ENCODE measurements at places on chromosomes 12 and 14.
A peak's percentile ranks its signal among the peaks of the same experiment; 100 is the strongest.

DNA sequence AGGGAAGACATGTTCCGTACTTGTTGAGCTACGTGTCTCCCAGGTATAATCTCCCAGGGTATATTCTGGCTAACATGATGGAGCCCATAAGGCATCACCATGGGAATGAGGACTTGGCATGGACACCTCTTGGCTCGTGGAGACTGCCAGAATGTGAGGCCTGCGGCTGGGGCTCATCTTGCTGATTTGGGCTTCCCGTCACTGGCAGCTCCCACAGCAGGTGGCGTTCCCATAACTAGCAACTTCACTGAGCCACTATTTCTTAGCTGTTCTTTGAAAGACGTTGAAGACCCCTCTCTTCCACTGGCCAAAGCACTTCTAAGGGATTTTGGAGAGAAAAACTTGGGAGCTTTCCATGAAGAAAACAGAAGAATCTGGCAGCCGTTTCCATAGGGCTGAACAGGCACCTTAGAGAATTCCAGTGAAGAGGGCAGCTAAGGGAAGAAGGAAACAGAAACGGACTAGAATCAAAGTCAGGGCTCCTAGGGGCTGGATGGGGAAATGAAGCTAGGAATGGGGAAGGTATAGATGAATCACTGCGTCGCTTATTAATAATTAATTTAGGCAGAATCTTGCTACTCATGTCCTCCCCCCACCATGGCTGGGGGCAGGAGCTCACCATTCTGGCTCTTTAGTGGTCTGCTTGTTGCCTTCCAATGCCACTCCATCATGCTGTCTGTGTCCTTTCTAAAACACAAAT is 39.7 kb upstream of the FOS start:
- no peak for DNase-seq

GRCh38 chr12:57309420-57309819 is 58.4 kb upstream of the STAC3 start:
- no peak for DNase-seq

- DNase-seq: peak; percentile 33
Observed at GRCh38 chr12:54463034-54463433, 10.4 kb downstream of the GTSF1 start.

DNA sequence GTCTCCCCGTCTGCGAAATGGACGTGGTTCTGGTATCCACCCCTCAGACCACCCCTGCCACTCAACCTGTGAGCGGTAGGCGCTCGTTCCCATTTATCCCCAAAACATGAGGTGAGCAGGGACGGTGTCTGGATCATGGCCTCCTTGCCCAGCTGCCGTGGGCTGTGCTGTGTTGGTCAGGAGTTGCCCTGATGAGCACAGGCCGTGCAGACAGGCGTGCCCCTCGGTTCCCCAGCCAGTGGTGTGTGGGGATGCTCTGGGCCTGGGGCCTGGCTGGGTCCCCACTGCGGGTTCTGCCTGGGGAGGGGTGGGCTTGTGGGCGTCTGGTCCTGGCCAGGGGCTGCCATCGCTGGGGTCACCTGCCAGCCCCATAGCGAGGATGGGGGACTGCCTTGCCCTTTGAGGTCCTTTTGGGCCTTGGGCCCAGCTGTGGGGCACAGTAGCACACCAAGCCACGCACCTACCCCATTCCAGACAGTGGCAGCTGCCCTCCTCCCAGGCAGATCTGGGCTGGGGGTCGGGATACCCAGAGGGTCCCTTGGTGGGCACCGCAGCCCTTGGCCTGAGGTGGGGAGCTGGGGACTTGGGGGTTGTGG is 11.3 kb upstream of the PUS1 start:
- no peak for DNase-seq

DNA sequence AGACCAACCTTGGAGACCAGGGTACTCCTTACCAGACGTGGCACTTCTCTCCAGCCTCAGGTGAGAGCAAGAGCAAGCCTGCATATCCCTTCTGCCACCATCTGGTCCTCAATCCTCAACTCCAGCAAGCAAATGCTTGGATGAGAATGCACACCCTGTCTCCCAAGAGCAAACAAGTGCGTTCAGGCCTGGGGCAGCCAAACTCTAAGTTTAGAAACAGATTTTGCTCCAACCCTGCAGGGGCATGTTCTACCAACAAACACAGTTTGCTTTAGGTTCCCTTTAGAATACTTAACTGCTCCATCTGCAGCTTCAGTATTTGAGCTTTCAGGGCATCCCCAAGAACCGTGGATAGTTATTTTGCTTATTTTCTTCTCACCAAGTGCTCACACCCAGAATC is 55.9 kb upstream of the FICD start:
- DNase-seq: no peak

GRCh38 chr14:23359722-23360447 is 5.1 kb downstream of the EFS start:
- DNase-seq: no peak

DNA sequence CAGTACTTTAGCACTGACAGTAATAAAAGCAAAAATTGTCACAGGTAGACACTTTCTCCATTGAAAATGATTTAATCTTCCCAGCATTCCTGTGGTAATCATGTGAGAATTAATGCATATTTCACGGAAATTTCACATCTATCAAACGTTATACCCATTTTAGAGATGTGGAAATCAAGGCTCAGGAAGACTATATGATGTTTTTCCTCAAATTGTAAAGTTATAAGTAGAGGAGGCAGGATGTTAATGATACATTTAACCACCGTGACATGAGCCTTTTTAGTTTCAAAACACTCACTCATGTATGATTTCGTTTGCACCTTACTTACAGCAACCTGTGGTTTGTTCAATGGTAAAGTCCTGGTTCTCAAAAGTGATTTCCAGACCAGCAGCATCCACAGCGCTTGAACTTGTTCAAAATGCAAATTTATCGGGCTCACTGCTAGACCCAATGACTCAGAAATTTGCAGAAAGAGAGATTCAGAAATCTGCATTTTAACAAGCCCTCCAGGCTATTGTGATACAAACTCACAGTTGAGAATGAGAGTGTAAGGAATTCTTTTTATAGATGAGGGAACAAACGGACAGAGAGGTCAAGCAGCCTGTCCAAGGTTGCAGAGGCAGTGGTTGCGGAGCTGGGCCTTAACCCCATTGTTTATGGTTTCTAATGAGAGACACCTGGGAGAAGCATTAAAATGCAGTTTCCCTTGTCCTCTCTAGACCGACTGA is 654.8 kb upstream of the TBX3 start:
- DNase-seq: no peak

DNA sequence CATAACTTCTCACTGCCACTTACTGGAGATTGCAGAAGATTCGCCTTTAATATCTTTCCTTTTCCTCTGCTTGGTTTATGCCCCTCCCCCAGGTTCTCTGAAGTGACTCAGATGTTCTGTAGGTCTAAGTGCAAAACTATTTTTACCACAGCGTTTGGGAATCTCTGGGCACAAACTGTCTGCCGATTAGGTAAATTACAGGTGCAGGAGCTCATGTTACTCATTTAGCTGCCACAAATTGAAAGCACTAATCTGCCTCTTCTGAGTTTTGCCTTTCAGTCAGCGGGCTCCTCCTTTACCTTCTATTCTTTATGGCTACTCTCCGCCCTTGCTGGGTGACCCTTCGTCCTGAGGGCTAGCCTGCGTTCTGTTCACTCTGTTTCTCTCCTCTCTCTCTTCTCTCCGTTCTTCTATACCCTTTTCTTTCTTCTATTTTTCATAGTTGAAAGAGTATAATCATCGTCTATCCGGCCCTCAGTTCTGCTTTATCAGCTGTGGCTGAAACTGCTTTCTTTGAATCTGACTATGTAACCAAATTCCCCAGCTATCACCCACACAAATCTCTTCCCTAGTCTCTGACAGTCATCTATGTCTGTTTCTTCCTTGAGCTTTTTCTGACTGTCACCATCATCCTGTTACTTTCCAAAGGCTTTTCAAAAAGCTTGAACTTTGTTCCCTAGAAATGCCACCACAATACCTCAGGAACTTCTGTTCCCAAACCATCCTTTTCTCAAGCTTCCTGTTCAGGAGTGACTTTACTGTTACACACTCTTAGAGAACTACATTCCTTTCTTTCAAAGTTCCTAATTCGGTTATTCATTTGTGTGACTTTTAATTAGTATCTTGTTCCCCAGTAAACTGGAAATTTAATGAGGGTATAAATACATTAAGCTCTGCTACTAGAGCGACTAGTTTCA is 4.3 kb upstream of the MYF6 start:
- DNase-seq: peak; percentile 42

- no peak for DNase-seq
Observed at GRCh38 chr14:75084513-75084912, 15.1 kb downstream of the ZC2HC1C start.

- DNase-seq: no peak
Observed at GRCh38 chr12:122859303-122860039, 24.2 kb downstream of the HIP1R start.

DNA sequence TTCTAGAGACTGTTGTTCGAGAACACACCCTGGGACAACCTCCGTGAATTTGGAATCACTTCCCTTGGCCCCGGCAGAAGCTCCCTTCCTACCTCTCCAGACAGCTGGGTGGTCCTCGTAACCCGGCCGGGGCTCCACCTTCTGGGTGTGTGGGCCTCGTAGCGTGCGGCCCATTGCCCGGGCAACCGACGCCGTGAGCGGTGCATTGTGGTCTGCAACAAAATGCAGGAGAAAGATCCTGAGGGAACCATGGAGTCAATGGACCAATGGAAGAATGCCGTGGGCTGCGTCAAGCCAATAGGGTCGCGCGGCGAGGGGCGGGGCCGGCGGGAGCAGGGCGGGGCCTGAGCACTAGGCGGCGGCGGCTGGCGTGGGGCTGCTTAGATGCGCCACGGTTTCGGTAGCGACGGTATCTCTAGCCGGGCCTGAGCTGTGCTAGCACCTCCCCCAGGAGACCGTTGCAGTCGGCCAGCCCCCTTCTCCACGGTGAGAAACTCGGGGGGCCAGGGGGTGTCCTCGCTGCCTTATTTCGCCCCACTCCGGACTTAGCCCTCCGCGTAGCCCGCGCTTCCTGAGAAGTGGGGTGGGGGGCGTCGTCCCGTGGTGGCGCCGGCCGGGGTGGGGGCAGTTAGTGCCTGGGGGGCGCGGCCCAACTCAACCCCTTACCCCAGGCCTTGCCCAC is at the start of gene DYNLL1:
Gene DYNLL1, plus strand, starts transcription at position 383 of the 682 bp plus-strand sequence. CDS start 309 bp downstream, outside the sequence.
- DNase-seq: peak; percentile 93

- peak; percentile 28 for DNase-seq
Observed at GRCh38 chr12:14853961-14854360, 10.6 kb upstream of the ART4 start.

GRCh38 chr12:117552971-117553370 is 191.5 kb upstream of the NOS1 start:
- DNase-seq: no peak

DNA sequence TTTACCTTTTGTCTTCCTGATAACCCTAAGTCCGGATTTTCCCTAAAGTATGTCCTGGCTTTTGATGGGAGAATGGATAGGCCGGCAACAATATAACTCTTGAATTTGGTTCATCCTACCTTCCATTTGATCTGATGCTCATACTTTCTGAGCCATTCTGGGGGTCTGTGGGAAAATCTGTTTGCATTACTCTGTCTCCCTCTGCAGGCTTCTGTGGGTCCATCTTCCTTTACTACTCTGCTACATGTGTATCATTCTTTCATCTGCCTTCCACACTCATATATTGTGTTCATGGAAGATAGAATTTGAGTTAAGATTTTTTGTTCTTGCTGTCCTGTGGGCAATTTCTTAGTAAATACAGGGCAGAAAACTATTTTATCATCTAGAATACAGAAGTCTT is 101.5 kb downstream of the NAV3 start:
- DNase-seq: no peak

DNA sequence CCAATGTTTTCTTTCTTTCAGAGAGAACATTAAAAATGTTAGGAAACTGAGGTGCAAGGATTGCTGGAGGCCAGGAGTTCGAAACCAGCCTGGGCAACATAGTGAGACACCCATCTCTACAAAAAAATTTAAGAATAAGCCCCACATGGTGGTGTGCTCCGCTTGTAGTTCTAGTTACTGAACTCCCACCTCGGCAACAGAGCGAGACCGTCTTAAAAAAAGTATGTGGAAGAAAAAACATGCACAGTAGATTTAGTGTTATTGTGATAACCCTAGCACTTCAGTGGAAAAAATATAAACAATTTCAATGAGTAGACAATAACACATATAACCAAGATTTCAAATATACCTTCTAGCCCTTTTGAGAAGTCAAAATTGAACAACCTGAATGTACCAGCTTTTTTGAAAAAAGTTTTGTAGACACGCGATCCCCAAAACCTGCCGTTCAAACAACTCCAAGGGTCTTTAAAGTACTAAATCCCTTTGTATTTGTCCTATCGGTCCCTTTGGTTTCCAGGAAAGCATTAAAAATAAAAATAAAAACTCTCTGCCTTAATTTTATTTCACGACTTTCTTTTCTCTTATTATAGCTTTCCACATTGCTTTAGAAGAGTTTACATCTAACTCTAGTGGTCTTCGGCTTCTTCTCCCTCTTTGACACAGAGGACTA is 1.0 kb upstream of the ANO6 start:
- no peak for DNase-seq

DNA sequence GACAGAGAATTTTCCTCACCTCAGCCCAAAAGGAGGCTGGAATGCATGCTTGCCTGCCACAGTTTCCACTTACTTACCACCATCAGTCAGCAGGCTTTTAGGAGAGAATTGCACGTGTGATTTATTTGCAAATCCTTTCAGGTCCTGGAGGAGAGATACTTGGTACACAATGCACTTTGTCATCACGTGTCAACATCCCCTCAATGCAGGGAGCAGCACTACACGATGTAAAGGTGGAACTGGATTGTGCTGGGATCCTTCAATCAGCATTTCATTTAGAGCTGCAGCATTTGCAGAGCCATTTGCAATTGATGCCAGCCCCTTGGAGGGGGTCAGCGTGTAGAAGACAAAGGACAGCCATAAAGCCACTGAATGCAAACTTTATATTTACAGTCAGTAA is 218.1 kb downstream of the GLT1D1 start:
- no peak for DNase-seq

DNA sequence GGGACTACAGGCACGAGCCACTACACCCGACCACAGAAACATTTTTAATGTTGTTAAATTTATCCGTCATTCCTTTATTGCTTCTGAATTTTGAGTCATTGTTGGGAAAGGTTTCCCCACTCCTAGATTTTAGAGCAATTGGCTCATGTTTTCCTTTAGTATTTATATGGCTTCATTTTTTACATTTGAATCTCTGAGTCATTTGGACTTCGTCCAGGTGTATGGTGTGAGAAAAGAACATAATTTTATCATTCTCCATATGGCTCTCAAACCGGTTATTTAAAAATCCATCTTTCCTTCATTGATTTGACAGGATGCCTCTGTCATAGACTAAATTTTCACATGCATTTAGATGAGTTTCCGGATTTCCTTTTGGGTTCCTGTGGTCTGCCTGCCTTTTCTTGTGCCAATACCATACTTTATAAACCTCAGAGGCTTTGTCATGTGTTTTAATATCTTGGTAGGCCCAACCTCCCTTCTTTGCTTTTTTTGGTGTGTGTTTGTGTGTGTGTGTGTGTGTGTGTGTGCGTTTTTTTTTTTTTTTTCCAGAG is 30.9 kb downstream of the LRTM2 start:
- peak; percentile 46 for DNase-seq

- no peak for DNase-seq
Observed at GRCh38 chr12:47852096-47852571, 32.4 kb upstream of the HDAC7 start.

All from MG63 (cell line).